ENCODE measurements at places on chromosomes 4 and X.

DNA sequence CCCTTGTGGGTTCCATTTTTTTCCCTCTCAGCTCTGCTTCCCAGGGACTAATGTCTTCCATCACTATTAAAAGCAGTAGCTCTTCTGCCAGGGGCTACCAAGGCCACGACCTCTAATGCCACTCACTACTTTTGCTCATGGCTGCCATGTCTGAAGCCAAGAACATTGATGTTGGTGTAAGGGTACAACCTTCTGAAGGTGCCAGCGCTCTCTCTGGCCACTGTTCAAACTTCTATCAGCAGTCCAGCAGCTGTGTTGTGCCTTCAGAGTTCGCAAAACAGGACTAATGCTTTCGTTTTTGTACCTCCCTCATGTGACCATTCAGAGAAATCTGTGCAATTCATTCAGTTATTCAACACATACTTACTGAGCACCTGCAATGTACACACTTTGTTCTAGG is 121.5 kb upstream of the ENPEP start:
- DNase-seq = no peak

GRCh38 chr4:183596067-183596757 is 62.8 kb downstream of the RWDD4 start:
- no peak for DNase-seq

DNA sequence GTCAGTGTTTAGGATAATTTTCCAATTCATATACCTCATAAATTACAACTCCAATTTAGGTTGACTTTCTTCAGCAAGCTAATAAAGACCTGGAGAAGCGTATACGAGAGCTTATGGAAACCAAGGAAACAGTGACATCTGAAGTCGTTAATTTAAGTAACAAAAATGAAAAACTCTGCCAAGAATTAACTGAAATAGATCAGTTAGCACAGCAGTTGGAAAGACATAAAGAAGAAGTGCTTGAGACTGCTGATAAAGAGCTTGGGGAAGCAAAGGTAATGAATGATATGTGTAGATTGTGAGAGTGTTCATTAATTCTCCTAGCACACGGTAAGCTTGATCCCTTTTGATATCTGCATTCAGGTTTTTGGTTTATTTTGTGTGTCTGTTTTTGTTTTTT is 16.8 kb downstream of the CEP135 start:
- DNase-seq = no peak

- no peak for DNase-seq
Measured at GRCh38 chrX:18946157-18946556, 37.8 kb downstream of the PHKA2 start.

DNA sequence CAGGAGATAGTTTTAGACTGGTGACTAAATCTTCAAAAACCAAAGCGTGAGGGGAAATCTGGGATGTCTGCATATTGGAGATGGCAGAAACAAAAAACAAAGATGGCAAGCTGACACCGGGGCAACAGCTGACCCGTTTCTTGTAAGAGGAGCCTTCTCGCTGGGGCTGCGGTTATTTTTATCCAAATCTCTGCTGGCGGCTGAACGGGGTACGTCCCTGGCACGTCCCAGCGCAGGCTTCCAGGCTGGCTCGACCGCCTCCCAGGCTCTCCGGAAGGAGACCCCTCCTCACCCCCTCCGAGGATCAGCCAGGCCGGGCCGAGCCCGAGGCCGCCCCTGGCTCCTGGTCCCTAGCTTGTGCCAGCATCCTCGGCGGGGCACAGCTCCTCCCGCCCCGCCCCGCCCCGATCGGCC is 403 bp downstream of the SGCB start:
- no peak for DNase-seq

- no peak for DNase-seq
Measured at GRCh38 chr4:177190995-177191580, 118.6 kb upstream of the NEIL3 start.

DNA sequence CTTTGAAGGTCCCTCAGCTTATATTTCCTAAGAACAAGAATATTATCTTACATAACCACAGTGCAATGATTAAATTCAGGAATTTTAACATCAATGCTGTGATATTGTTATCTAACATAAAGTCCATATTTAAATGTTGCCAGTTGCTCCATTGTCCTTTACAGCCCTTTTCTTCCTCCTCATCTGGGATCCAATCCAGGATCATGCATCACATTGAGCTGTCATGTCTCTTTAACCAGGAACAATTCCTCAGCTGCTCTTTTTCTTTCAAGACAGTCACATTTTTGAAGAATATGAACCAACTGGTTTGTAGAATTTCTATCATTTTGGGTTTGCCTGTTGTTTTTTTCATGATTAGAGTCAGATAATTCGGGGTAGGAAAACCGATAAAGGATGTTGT is 12.0 kb downstream of the TMSB4X start:
- DNase-seq = no peak

- DNase-seq = no peak
Measured at GRCh38 chr4:170853422-170854021, 763.8 kb upstream of the AADAT start.

DNA sequence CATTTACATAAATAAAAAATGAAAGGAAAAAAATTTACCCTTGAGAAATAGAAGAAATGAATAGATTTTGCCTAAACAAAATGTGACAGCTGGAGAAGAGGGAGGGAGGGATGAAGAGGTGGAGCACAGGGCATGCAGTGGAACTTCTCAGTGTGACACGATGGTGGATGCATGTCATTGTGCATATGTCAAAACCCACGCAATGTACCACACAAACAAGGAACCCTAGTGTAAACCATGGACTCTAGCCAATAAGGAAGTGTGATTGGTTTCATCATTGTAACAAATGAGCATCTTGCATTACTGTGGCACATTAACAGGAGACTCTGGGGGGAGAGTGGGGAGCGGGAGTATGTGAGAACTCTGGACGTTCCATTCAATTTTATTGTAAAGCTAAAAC is 58.6 kb downstream of the GATB start:
- DNase-seq = no peak

DNA sequence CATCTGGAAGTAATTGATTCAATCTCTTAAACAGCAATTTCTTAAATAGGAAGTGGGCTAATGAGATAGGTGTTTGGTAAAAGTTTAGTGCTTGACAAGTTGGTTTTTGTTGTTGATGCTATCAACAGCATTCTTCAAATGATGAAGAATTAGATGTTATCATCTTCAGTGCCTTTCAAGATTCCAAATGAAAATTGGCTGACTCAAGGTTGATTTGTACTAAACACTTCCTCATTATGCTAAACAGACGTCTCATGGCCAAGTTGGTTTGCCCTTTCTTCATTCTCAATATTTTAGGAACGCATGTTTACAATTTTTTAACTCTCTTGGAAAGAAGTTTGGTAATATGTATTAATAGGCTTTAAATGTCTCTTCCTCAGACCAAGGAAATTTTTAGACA is 86.0 kb downstream of the MID1IP1 start:
- DNase-seq = no peak

DNA sequence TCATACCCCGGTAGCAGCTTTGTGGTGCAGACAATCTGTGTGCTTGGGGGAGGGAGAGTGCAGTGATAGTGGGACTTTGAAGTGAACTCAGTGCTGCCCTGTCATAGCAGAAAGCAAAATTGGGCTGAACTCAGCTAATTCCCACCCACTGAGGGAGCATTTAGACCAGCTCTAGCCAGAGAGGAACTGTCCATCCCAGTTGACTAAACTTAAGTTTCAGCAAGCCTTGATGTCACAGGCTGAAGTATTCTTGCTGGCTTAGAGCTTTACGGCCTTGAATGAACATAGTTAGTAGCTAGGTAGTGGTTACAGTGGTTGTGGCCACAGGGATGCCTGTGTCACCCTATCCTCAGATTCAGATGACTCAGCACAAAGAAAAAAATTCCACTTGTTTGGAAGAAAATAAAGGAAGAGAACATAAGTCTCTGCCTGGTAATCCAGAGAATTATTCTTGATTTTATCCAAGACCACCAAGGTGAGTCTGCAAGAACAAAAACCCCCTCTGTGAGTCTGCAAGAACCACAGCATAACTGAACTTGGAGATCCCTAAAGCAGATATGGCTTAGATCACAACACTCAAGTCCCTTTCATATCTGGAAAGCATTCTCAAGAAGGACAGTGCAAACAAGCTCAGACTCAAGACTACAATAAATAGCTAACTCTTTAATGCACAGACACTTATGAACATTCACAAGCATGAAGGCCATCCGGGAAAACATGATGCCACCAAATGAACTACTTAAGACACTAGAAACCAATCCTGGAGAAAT is 39.4 kb downstream of the ADH7 start:
- DNase-seq = no peak

DNA sequence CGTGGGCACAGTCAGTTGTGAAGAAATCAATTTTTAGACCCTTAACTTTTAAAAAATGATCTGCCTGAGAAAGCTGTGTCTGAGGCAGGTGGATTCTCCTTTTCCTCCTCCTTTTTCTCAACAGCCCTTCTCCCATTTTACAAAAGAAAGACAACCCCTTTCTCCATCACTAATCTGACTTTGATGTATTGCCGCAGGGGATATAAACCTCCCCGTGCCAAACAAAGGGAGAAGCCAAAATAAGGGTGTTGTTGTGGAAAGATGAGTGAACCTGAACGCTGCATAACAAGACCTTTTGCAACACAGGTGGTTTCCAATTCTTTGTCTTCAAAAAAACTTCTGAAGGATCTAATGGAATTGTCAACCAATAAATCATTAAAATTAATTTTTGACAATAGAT is 8.4 kb upstream of the FHL1 start:
- no peak for DNase-seq

GRCh38 chr4:112765317-112765974 is 128.5 kb downstream of the LARP7 start:
- no peak for DNase-seq

DNA sequence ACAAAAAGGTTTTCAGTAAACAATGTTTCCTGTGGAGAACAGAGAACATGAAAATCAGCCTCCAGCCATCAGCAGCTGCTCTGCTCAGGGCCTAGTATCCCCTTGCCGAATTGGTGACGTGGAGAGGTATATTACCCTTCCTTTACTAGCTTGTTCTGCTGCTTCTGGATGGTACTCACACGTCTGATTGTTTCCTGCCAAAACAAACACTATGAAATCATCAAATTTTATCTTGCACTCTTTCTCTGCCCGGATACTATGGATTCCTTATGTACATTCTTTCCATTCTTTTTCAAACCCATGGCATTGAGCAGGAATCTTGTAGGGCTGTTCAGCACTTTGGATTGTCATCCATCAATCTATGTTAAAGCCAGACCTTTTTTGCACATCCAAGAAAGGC is 18.8 kb upstream of the METAP1 start:
- DNase-seq = no peak

DNA sequence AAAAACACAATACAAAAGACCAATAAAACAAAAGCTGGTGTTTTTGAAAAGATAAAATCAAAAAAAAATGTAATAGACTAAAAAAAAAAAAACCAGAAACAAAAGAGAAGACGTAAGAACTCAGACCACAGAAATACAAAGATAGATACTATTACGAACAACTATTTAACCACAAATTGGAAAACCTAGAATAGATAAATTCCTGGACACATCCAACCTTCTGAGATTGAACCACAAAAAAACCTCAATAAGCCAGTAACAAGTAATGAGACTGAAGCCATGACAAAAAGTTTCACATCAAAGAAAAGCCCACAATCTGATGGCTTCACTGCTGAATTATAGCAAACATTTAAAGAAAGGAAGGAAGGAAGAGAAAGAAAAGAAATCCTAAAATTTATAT is 16.2 kb downstream of the RCHY1 start:
- DNase-seq = no peak

DNA sequence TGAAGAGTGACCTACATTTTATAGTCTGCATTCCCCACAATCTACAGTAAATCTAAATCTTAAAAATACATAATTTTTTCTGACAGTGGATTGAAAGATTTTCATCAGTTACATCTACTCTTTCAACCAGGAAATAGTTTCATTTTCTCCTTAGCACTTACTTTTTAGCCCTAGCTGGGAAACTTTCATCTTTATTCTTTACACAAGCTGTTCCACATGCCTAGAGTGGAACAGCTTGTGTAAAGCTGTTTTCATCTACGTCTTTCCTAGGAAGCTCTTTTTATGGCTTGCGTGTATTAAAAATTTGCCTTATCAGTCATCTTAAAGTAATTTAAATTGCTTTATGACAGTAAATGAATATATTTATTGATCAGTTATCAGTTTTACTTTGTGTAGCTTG is 40.5 kb downstream of the RBPJ start:
- DNase-seq = no peak

GRCh38 chrX:134718105-134718965 is 60.1 kb upstream of the PLAC1 start:
- DNase-seq = no peak

DNA sequence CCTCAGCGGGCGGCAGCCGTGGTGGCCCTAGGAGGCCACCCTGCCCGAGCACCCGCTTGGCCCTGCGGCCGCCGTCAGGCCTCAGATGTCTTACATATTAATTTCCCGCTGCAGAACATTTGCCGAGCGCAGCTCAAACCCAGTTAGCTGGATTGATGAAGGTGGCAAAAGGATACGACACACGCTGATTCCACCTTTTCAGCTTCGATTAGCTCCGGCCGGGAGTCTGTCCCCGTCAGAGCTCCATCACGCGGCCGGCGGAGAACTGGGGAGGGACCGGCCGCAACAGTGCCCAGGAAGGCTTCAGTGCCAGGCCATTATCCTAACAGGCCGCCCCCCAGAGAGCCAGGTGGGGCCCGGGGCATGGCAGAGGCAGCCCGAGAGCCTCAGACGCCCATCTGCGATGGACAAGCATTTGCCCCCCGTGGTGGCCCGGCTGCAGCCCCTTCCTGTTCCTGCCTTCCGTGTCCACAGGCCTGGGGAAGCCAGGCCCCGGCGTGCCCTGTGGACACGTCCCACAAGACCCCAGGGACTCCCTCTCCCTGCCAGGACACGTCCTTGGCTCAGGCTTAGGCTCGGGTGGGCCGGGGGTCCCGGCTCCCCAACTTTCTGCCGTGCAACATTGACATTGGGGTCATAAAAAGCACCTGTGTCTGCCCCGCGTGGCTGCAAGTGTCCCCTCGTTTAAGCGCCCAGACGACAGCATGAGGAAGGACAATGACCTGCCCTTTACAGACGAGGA is 133.8 kb upstream of the NKX1-1 start:
- no peak for DNase-seq

GRCh38 chr4:78613522-78614321 is 62.2 kb downstream of the ANXA3 start:
- no peak for DNase-seq

DNA sequence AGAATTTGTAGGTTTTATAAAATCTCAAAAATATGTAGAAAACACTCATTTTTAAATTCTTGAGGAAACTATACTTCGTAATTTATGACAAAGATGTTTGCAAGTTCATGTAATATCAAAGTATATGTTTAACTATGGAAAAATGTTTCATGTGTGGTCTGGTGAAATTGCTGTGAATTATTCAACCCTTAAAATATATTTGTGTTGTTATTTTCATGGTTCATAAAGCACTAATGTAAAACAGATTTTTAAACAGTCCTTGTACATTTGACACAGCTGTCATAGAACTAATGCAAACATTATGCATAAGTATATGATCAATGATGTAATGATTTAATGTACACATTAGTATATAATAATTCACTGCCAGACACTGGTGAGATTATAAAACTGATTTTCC is 83.1 kb upstream of the ARSJ start:
- DNase-seq = no peak

All from NCI-H1417 treated with DMSO at 0.1 percent for 48 hours (cell line).